ENCODE measurements at places on chromosomes 11 and 22.
A peak's percentile ranks its signal among the peaks of the same experiment; 100 is the strongest.

DNA sequence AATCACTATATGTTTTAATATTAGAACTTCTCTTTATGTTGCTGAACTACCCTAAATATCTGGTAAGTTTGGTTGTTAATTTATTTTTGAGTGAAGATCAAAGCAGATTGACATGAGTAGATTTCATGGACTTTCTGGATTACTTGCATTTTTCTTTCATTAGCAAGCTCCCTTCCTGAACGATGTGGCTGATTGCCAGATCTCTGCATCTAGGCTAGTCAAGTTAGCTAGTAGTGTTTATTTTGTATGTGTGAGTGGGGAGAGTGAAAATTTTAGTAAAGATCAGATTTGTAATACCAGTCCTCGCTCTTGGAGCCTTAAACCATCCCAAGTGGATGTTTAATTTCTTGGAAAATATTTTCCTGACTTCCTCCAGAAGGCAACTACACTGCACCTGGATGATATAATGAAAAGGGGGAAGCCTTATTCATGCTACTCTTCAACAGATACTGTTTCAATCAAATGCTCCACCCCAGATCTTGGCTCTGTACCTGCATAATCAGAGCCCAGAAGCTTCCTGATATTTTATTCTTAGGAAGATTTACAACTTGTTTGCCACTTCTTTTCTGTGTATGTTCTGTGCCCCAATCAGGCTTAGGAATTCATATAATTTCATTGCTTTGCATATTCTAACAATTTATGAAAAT lies 143.2 kb upstream of the GRIA4 start:
- DNase-seq: no peak

- DNase-seq: peak; percentile 22
Observed at GRCh38 chr11:120079750-120080610, 57.9 kb downstream of the TRIM29 start.

GRCh38 chr11:71186806-71187205 lies 65.6 kb downstream of the SHANK2 start:
- DNase-seq: no peak

DNA sequence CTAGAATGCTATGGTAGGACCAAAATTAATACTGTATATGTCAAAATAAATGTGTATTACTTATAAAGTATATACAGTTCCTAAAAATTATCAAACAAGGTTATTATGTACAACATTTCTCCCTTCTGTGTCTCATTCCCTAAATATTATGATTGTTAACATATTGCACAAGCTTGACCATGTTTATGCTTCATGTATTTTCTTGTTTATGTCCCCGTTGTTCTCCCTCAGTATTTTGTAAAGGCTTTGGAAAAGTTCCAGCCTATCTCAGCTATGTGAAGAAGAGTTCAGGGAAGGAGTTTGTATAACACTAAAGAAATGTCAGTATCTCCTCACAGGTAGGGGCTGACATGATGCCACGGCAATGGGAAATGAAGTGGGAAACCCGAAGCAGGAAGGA lies 19.6 kb downstream of the ADM start:
- no peak for DNase-seq

- peak; percentile 83 for DNase-seq
Observed at GRCh38 chr11:34916843-34917770, 689 bp downstream of the PDHX start.
